Activated CD8-positive, alpha-beta memory T cell treated with anti-CD3 and anti-CD28 coated beads, Interleukin-2, amount 10 ng/mL, durations not matched to agents 7 days and 5 days (primary cell): ENCODE measurements at places on chromosomes 7 and 10. TPM values are rescaled to one million over a fixed set of nuclear protein-coding genes. Genes with fewer than 3 reads are reported as not detected.
A peak's percentile ranks its signal among the peaks of the same experiment; 100 is the strongest.

DNA sequence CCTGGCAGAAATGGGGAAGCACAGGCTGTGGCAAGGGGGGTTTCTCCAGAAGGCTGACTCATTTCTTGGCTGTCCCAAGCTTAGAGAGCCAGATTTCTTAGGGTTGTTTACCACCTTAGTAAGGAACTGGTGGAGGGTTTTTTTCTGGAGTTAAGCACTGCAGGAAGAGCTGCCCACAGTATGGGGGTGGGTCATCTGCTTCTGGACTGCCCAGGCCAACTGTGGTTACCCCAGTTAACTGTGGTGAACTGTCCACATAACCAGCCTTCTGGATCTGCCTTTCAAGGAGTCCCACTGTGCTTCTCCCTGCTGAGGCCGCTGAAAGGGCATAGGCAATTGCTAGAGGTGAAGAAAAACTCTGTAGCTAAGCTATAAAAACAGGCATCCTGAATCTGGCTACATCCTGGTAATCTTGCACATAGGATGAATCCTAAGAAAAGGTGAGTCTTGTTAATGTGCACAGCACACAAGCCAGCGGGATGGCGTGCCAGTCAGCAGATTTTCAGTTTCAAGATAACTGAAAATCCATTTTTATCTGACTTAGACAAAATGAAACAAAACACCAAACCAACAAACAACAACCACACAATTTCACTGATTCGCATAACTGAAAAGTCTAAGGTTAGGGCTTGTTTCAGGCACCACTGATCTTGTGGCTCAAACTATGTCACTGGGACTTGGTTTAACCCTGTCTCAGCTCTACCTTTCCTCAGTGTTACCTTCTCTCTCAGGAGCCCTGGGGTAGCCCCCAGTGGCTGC is 21.6 kb upstream of the TSPAN33 start:
- peak; percentile 62 for DNase-seq
- peaks cover 25% of the 10 kb centered on the region for H3K36me3 ChIP-seq
- H3K27me3 ChIP-seq: peaks cover 24% of the 10 kb centered on the region
- H3K4me3 ChIP-seq: peak overlapping the region; percentile 55
- peaks cover 24% of the 10 kb centered on the region for H3K4me1 ChIP-seq

DNA sequence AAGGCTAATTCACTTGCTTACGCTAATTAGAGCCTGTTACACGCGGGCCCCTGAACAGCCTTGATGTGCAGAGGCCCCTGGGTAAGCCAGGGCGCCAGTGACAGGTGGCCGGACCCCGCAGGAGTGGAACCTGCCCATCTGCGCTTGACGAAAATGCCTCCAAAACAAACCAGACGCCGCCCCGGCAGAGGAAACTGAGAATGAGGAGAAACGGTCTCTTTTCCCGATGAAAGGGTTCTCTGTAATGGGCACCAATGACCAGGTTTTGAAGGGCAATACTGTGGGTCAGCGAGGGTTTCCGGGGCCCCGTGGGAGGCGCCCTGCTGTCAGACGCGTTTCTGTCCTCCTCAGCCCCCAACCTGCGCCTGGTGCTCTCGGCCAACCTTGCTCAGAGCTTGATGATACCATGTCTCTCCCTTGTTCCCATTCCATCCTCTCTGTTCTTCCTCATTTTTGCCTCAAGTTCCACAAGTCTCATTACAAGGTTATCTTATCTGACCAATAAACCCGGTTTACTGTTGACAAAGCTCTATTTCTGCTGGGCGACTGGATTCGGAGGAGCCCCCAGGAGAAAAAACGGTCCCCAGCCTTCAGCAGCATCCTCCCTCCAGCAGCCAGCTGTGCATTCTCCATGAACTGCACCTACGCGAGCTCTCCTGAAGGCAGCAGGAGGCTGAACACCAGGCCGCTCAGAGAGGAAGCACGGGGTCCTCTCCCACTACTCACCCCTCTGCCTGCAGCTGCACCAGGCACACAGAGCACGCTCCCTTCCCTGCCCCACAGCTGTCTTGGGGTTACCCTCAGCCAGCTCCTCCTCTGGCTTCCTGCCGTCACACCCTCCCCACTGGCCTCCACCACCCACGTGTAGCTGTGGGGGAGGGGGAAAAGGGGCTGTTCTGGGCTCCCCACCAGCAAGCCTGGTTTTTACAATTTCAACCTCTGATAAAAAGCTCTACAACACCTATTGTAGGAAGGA is 202.0 kb downstream of the MAD1L1 start:
- no peaks in the 10 kb centered on the region for H3K27me3 ChIP-seq
- peaks cover 13% of the 10 kb centered on the region for H3K4me1 ChIP-seq
- no peak overlapping the region for H3K27ac ChIP-seq
- H3K4me3 ChIP-seq: no peak overlapping the region

DNA sequence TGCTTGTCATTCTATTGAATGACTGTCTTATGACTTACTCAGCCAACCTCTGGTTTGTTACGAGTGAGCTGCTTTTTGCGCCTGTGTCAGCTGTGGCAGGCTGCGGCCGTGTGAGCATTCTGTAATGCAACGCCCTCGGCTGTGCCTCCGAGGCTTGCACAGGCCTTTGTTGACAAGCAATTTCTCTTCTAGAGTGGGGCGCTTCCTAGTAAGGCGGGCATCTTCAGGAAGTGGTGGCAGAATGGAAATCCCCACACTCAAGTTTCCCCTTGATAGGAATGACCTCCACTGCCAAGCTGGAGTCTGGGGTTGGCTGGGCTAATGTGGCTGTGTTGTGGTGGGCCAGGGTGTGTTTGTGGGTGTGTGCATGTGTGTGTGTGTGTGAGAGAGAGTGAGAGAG is 20.2 kb upstream of the TMEM178B start:
- peaks cover 24% of the 10 kb centered on the region for H3K4me1 ChIP-seq
- peaks cover 29% of the 10 kb centered on the region for H3K27me3 ChIP-seq
- DNase-seq: peak; percentile 82
- H3K36me3 ChIP-seq: no peaks in the 10 kb centered on the region
- H3K27ac ChIP-seq: peak overlapping the region; percentile 83
- H3K4me3 ChIP-seq: peak overlapping the region; percentile 14

DNA sequence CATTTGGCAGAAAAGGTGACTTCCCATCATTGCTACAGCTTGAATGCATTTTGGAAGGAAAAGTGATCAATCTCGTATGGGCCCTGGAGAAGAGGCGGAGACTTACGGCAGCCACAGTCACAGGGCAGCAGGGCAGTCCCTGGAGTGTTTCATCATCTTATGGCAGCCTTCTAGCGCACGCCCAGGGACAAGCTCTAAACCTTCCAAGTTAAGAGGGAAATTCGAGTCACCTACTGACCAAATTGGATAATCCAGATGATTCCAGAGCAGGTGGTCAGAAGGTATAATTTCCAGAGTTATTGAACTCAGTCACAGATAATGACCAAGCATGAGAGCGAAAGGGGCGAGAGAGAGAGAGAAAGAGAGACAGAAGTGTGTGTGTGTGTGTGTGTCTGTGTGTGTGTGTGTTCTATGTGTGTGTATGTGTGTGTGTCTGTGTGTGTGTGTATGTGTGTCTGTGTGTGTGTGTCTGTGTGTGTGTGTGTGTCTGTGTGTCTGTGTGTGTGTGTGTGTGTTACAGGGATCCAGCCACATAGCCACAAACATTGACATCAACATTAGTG is 123.7 kb upstream of the ADAM12 start:
- no peak overlapping the region for H3K27ac ChIP-seq
- no peaks in the 10 kb centered on the region for H3K36me3 ChIP-seq
- no peak for DNase-seq
- H3K4me3 ChIP-seq: no peak overlapping the region
- no peaks in the 10 kb centered on the region for H3K27me3 ChIP-seq
- no peaks in the 10 kb centered on the region for H3K4me1 ChIP-seq

DNA sequence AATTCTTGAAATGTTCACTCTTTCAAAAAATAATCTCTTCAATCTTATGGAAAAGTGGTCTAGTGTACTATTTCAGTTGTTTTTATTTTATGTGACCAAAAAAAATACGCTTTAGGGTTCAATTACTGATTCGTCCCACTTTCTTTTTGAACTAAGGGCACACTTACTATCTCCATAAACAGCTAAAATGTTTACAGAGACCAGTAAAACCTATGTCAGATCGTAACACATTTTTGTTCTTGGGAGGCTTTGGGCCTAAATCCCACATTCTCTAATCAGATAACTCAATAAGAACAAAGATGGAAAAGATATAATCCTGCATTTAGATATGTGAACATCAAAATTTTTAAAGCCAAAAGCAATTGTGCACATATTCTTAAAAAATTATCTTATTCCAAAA is 29.8 kb upstream of the EPC1 start:
- H3K27me3 ChIP-seq: no peaks in the 10 kb centered on the region
- H3K36me3 ChIP-seq: peaks cover 15% of the 10 kb centered on the region
- H3K27ac ChIP-seq: peak overlapping the region; percentile 91
- H3K4me1 ChIP-seq: peaks cover 34% of the 10 kb centered on the region

DNA sequence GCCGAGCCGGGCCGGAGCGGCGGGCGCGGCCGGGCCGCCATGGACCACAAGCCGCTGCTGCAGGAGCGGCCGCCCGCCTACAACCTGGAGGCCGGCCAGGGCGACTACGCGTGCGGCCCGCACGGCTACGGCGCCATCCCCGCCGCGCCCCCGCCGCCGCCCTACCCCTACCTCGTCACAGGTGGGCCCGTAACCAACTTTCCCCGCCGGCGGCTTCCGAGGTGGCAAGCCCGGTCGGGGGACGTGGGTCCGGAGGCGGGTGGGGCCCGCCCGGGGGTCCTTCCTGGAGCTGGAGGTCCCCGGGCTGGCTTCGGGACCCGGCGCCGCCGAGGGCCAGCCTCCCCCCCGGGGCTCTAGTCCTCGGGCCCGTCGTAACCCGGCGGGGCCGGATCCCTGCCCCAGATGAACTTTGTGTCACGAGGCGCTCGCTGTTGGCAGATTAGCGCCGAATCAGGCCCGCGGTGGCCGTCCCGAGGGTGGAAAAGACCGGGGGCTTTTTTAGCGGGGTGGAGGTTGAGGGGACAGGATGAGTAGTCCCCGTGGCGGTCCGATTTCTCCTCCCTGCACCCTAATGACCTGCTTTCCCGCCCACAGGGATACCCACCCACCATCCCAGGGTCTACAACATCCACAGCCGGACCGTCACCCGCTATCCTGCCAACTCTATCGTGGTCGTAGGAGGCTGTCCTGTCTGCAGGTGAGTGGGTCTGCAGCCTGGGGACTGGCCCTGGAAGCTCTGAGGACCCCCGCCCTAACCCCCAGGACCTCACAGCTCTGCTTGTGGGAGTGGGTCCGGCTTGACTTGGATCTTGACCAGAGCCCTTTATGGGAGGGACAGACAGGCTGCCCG is 496 bp downstream of the BRI3 start:
- peak overlapping the region; percentile 70 for H3K27ac ChIP-seq
- peaks cover 4% of the 10 kb centered on the region for H3K36me3 ChIP-seq
- H3K27me3 ChIP-seq: no peaks in the 10 kb centered on the region
- H3K4me3 ChIP-seq: peak overlapping the region; percentile 72
- DNase-seq: peak; percentile 53

GRCh38 chr10:82331716-82332115 is 456.7 kb downstream of the NRG3 start:
- no peak overlapping the region for H3K27ac ChIP-seq
- H3K27me3 ChIP-seq: no peaks in the 10 kb centered on the region
- no peaks in the 10 kb centered on the region for H3K36me3 ChIP-seq
- H3K4me1 ChIP-seq: no peaks in the 10 kb centered on the region
- no peak overlapping the region for H3K4me3 ChIP-seq
- no peak for DNase-seq

GRCh38 chr10:131461093-131461492 is 149.6 kb upstream of the TCERG1L start:
- peak; percentile 33 for DNase-seq
- H3K4me3 ChIP-seq: no peak overlapping the region
- H3K27ac ChIP-seq: no peak overlapping the region
- no peaks in the 10 kb centered on the region for H3K4me1 ChIP-seq
- H3K27me3 ChIP-seq: no peaks in the 10 kb centered on the region
- H3K36me3 ChIP-seq: no peaks in the 10 kb centered on the region

DNA sequence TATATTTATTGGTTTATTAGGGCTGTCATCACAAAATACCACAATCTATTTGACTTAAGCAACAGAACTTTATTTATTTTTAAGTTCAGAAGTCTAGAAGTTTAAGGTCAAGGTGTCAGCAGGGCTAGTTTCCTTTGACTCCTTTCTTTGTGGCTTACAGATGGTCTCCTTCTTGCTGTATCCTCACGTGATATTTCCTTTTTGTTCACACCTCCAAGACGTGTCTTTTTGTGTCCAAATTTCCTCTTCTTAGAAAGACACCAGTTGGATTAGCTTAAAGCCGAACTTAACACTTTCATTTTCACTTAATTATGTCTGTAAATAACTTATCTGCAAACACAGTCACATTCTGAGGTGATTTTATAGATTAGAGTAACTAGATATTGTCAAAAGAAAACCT is 631.4 kb upstream of the POT1 start:
- H3K36me3 ChIP-seq: no peaks in the 10 kb centered on the region
- no peak overlapping the region for H3K4me3 ChIP-seq
- H3K27ac ChIP-seq: no peak overlapping the region

- DNase-seq: no peak
- H3K27ac ChIP-seq: no peak overlapping the region
- H3K27me3 ChIP-seq: no peaks in the 10 kb centered on the region
- no peaks in the 10 kb centered on the region for H3K4me1 ChIP-seq
Measured at GRCh38 chr10:29598851-29599311, 35.9 kb downstream of the SVIL start.

- H3K27ac ChIP-seq: no peak overlapping the region
- no peak for DNase-seq
- peaks cover 59% of the 10 kb centered on the region for H3K27me3 ChIP-seq
- no peaks in the 10 kb centered on the region for H3K4me1 ChIP-seq
Measured at GRCh38 chr10:100802607-100803006, 57.2 kb downstream of the PAX2 start.

DNA sequence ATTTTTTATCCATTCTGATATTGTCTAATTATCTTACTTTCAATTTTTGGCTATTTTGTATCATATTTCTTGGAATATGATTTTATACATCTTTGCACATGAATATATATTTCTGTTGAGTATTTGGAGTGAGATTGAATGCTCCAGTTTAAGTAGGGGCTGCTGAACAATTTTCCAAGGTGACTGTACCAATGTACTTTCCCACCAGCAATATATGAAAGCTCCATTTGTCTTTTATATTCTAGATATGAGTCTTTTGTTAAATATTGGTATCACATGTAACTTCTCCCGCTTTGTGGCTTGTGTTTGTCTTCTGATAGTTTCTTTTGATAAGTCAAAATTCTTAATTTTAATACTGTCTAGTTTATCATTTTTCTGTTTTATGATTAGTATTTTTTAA is 144.6 kb upstream of the MDFIC start:
- H3K4me3 ChIP-seq: no peak overlapping the region
- no peaks in the 10 kb centered on the region for H3K4me1 ChIP-seq
- H3K27me3 ChIP-seq: no peaks in the 10 kb centered on the region
- no peak for DNase-seq
- no peaks in the 10 kb centered on the region for H3K36me3 ChIP-seq

GRCh38 chr7:27600247-27600646 is 62.4 kb downstream of the HIBADH start:
- no peaks in the 10 kb centered on the region for H3K4me1 ChIP-seq
- H3K36me3 ChIP-seq: no peaks in the 10 kb centered on the region
- no peak overlapping the region for H3K27ac ChIP-seq
- no peaks in the 10 kb centered on the region for H3K27me3 ChIP-seq
- no peak for DNase-seq

GRCh38 chr7:1872191-1873069 is 202.4 kb downstream of the ELFN1 start:
- H3K36me3 ChIP-seq: peaks cover 11% of the 10 kb centered on the region
- H3K4me3 ChIP-seq: no peak overlapping the region
- no peak for DNase-seq
- no peaks in the 10 kb centered on the region for H3K4me1 ChIP-seq

CPA2 gene
- not detected for total RNA-seq

KEL gene
- 0.70 TPM for total RNA-seq

TFPI2 gene
- total RNA-seq: not detected

AKR1D1 gene
- total RNA-seq: not detected

PROSER2 gene
- 0.23 TPM for total RNA-seq

CHRM2 gene
- not detected for total RNA-seq

FOXI2 gene
- not detected for total RNA-seq
